ENCODE measurements at places on chromosomes 1 and 21. TPM values are rescaled to one million over a fixed set of nuclear protein-coding genes. Genes with fewer than 3 reads are reported as not detected.

GRCh38 chr1:1230656-1231399 is 973 bp downstream of the SDF4 start:
- no peak for DNase-seq

GRCh38 chr1:55828044-55828443 is 612.9 kb upstream of the USP24 start:
- DNase-seq, result no peak

GRCh38 chr1:214460304-214460916 is 91.0 kb downstream of the PTPN14 start:
- no peak for DNase-seq

DNA sequence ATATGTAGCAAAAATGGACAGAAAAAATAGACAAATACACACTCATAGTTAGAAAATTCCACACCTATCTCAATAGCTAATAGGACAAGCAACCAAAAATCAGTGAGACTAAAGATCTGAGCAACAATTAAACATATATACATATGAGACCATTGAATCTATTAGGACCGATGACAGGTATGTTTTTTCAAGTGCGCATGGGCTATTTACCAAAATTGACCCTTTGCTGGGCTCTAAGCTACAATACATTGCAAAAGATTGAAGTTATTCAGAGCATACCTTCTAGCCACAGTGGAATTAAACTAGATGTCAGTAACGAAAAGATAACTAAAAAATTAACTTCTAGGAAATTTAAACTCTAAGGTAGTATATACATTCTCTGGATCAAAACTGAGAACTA is 13.7 kb downstream of the CD55 start:
- no peak for DNase-seq

- no peak for DNase-seq
Observed at GRCh38 chr1:94072840-94073522, 48.0 kb downstream of the ABCA4 start.

- no peak for DNase-seq
Observed at GRCh38 chr1:248361121-248361715, at the start of gene OR2T4. Gene OR2T4, plus strand, starts transcription at chr1:248361665. Its CDS starts 0 bp downstream, at chr1:248361665.

DNA sequence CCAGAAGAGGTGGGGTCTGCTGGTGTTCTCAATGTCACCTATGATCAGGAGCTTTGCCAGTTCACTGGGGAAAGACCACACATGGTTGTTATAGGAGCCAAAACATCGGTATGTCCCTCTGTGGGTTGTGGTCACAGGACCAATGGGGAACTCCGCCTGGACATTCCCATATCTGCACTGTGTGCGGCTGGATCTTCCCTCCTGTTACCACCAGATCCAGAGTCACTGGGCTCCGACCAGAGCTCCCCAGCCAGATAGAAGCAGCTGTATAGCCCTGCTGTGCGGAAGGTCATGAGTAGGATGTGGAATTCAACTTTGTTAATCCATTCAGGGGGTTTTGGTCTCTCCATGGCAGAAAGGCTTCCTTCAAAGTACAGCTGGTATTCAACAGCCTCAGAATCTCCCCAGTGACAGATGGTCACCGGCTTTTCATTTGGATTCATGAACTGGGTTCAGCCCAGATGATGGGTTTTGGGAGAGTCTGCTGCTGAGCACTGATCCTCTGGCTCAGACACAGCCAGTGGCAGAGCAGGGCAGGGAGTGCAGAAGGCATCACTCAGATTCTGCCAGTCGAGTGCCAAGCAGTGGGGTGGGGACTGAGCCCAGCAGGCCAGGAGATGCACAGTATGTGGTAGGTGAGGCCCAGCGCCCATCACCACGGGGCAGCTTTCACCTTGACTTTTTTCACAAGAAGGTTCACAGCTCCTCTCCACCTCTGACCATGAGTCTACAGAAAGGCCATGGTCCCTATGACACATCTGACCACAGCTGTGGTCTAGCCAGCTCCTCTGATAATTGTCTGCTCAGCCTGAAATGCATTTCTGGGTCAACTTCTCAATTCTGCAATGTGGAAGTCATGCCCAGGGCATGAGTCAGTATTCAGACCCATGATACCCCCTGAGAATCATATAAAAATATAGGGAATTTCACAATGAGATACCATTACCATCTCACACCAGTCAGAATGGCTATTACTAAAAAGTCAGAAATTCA is 2.9 kb upstream of the SHCBP1L start:
- no peak for DNase-seq

GRCh38 chr1:170836141-170836540 is 99.2 kb upstream of the MROH9 start:
- DNase-seq, result no peak

DNA sequence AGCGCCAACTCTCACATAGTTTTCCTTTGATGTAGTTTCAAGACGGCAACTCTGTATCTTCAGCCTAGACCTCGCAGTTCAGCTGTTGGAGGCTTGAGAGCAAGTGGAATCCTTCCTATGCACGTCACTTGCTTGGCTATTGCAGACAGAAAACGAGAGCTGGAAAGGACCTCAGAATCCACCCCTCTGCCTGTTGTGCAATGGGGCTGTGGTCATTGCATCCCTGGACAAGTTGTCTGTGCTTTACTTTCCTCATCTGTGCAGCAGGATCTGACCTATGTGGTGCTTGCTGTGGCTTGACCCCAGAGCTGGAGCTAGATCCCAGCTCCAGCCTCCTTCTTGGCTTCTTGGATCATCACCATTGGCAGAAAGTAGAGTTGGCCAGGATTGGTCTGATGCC is 50.0 kb upstream of the IGSF21 start:
- no peak for DNase-seq

GRCh38 chr1:227362039-227362438 is 43.7 kb upstream of the CDC42BPA start:
- no peak for DNase-seq

Gene LDLRAD1
- 0.41 TPM for total RNA-seq

Gene GMEB1
- total RNA-seq, result 12.9 TPM

Gene FHAD1
- 2.4 TPM for total RNA-seq

Gene MYCL
- total RNA-seq, result 3.6 TPM

Gene NOS1AP
- 4.9 TPM for total RNA-seq
